ENCODE measurements at places on chromosomes 11 and 22.

DNA sequence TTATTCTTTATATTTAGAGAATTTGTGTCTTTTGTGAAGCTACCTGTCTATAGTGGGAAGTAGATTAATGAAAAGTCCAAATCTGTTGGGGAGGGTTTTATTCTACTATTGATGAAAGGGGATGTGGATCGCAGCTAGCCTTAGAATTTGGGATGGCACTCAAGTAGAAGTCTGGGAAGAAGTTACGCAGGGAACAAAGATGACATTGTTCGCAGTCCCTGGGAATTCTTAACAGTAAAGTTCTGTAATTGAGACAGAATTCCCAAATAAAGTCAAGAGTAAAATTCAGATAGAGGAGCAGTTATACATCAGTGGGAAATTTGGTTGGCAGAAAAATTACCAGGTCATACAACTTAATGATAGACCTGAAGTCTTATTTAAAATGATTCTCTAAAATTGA, 64.1 kb downstream of the ATM start:
- no peak for DNase-seq

GRCh38 chr11:43282607-43283440, 29.0 kb upstream of the API5 start:
- DNase-seq = peak; percentile 60

GRCh38 chr11:117394221-117394925, 66.7 kb downstream of the CEP164 start:
- no peak for DNase-seq

GRCh38 chr22:17774206-17774925, at the start of gene BID:
BID (minus strand) TSS chr22:17774469; CDS start chr22:17750116, 24,353 bp downstream.
- DNase-seq = peak; percentile 38

- DNase-seq = no peak
Observed at GRCh38 chr11:38710262-38710661, 2112.2 kb upstream of the RAG2 start.

DNA sequence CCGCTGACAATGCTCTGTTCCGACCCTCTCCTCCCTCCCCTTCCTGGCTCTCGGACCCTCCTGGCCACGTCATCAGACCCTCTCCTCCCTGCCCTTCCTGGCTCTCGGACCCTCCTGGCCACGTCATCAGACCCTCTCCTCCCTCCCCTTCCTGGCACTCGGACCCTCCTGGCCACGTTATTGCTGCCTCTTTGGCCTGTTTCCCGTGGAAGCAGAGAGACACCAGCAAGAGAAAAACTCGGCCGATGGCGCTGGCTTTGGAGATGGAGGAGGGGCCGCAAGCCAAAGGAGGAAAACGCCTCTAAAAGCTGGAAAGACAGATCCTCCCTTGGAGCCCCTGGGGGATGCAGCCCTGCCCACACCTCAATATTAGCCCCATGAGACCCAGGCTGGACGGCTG, 463.3 kb downstream of the BRD1 start:
- no peak for DNase-seq

GRCh38 chr22:46905415-46905814, 143.0 kb downstream of the TBC1D22A start:
- DNase-seq = no peak

GRCh38 chr11:61760946-61761345, 8.5 kb downstream of the MYRF start:
- no peak for DNase-seq

DNA sequence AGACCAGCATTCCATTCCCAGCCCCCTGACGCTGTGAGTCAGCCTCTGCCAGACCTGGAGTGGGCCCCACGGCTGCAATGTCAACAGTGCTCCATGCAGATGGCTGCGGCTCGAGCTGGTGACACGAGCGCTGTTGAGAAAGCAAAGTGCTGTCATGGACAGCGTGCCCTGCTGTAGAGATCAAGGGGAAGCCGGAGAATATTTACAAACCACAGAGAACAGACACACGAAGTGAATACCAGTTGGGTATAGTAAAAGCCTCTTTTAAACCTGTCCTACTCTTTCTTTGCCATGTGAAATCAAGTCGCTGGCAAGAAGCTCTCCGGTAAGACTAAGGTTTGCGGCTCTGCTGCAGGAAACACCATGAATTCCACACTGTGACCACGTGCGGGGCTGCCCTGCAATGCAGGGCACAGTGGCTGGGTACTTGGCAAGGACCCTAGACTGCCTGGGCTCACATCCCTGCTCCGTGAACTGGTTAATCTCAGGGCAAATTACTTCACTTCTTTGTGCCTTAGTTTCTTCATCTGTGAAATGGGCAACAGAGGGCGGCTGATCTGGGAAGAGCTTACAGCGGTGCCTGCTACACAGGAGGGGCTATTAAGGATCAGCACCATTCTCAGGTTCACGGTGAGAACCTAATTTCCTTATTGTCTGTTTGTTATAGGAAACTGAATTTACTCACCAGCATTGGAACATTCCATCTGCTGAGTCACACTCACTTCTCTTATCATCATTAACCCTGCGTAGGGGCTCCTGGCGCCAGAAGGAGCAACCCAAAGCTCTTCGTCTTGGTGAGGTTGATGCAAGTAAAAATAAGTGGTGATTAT, 27.8 kb upstream of the ELFN2 start:
- DNase-seq = no peak

GRCh38 chr11:75077316-75077715, 19.4 kb downstream of the OR2AT4 start:
- no peak for DNase-seq

DNA sequence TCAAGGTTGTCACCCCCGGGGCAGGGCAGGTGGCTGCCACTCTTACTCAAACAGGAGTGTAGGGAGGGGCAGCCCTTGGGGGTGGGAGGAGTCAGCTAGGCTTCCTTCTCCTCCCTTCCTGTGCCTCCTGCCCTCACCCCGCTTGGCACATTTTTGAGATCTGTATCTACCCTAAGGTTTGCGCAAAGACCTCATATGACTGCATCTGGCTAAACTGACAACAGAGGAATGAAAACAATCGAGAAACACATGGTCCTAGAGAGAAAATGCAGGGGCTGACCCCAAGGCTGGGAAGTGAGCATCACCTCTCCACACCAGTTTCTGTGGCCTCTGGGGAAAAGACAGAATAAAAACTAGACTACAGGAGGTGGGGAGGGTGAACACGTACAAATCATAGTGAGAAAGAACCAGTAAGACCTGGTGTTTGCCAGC, 28.1 kb downstream of the IGSF9B start:
- peak; percentile 24 for DNase-seq

DNA sequence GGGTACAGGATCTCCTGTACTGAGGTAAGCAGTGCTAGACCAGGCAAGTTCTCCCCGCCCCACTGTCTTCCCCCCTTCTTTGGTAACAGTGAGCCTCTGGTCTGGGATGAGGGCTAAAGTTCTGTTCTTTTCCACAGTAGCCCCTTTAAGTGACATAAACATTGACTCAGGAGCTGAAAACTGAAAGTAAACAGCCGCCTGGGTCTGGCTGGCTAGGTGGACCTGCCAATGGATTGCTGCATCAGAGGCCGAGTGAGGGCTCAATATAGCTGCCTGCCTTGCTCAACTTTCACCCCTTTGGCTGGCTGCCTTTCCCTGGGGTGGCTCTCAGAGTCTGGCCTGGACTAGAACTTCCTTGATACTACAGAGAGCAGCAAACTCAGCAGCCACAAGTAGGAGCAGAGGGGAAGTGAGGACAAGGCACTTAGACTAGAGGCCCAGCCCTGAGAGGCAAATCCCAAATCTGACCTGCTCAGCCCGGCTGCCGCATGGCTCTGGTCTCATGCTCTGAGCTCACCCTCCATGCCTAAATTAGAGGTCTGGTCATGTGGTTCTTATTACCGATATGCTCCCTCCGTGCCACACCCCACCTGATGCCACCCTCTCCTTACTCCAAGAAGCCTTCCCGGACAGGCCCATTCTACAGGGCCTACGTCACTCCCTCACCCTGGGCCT, 9.6 kb upstream of the UCP3 start:
- no peak for DNase-seq
